ENCODE measurements at places on chromosomes 3 and 15.

- no peak for DNase-seq
These were observed 27.6 kb downstream of the TBC1D2B start for GRCh38 chr15:78049691-78050440.

GRCh38 chr3:46778101-46778500 lies 60.4 kb upstream of the PRSS50 start:
- no peak for DNase-seq

GRCh38 chr3:98702166-98702565 lies 61.0 kb upstream of the ST3GAL6 start:
- peak; percentile 45 for DNase-seq

DNA sequence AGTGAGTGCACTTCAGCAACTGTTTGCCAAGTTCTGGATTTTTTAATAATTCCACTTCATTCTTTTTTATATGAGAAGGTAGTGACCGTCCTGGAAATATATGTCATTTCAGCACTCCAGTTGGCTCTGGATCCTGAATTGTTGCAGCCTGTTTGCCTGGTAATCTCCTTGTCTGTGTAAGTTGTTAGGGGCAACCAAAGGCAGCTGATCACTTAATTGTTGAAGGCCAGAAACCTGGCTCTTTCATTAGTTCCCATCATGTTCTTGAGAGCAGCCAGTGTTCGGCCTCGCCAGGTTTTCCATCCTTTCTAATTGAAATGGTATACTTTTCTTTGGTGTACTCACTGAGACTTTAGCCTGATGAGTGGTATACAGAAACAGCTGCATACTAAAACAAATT lies 168.6 kb downstream of the SOX2 start:
- no peak for DNase-seq

GRCh38 chr15:66169625-66170024 lies 83.9 kb downstream of the MEGF11 start:
- DNase-seq, result no peak

- peak; percentile 64 for DNase-seq
These were observed 27.1 kb downstream of the CGGBP1 start for GRCh38 chr3:88031642-88032077.

GRCh38 chr3:58117561-58118181 lies 93.1 kb downstream of the DNASE1L3 start:
- DNase-seq, result peak; percentile 50

DNA sequence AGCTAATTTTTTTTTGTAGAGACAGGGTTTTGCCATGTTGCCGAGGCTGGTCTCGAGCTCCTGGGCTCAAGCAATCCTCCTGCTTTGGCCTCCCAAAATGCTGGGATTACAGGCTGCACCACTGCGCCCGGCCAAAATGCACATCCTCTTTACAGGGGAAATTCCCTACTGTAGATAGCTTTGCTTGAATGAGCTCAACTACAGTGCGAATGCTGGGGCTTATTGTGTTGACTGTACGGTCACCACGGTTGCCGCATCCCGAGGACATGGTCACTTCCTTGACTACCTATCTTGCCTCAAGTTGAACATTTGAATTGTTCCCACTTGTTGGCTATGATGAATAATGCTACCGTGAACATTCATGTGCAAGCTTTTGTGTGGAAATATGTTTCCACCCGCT lies 5.3 kb upstream of the MTFMT start:
- DNase-seq, result no peak

DNA sequence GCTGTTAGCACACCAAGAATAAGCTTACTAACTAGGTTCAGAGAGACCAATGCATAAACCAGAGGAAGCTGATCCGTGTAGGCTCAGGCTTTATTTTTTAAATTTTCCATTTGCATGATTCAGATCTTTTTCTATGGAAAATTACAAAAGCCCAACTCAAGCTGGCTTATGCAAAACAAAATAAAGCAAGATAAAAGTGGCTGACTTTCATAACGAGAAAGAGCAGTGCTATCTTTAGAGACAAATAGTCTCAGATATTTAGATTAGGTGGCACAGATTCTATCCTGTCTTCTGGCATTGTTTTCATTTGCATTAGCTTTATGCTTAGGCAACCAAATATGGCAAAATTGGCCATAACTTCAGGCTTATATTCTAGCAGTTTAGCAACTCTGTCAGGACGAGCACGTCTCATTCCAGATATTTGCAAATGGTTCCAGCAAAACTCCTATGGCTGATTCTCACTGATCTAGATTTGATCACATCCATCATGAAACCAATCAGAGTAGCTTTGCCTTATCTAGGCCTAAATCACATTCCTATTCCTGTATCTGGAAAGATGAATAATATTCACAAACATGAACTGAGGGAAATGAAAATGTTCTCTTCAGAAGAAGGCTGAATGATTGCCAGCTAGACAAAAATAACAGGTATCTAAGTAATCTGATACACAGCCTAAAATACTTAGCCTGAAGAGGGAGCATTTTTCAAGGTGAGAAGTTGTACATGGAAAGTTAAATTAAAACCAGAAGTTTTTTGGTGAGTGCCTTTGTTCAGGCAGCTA lies 216.4 kb upstream of the DPPA4 start:
- DNase-seq, result no peak

DNA sequence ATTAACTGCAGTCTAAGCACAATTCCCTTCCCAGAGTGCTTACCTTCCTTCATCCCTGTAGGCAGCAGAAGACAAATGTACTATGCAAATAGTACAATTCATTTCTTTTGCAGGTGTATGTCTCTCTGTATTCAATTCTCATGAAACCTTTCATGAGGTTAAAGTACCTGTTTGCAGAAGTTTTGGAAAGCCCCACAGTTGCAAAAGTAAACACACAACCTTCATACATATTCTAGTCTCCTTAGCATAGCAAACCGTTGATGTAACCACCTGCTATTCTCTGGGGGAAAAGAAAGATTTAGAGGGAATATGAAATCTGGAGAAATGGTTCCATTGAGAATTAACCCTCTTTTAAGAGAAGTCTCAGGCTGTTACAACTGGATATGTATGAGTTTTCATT lies 200.3 kb upstream of the SUCLG2 start:
- no peak for DNase-seq

- no peak for DNase-seq
These were observed 116.6 kb downstream of the CHDH start for GRCh38 chr3:53729618-53730017.

Measured in HCEC 1CT (cell line).